Natural killer cell (primary cell): ENCODE measurements at places on chromosomes 4 and X.

DNA sequence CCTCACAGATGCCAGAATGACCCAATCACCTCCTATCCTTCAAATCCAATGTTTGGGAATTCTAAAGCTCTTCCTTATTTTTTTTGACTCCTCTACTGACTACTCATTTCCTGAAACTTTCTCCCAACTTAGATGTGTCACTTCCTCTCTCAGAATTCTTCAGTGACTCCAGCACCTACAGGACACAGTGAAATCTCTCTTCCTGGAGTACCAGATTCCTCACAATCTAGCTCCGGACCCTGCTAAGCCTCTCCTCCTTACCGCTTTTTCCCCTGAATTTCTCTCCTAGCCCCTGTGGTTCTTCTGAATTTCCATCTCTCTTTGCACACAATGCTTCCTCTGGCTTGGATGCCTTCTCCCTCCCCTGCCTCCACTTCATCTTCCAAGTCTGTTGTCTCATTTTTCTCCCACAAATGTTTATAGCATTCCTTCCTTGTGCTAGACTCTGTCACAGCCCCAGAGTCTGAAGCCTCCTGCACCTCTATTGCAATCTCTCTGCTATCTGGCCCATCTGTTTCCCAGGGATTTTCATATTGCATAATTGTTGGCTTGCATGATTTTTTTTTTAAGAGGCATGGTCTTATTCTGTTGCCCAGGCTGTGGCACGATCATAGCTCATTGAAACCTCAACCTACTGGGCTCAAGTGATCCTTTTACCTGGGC is 80.1 kb downstream of the ANAPC4 start:
- DNase-seq = no peak

GRCh38 chr4:25437926-25438325 is 60.9 kb downstream of the ANAPC4 start:
- DNase-seq = no peak

DNA sequence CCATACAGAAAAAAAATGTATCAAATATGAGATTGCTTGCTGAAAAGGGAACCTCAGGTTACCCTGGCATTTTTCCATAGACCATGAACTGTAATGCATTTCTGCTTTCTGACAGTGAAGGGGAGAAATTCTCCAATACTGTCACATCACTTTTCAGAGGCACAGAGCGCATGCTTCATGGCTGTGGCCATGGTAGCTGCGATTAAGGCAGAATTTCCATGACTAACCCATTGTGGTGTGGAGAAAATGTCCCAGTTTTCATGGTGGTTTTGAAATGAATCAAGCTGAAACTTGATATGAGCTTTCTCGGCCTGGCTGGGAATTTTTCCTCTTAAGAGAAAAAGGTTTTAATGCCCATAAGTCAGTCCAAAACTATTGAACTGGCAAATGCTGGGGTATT is 39.5 kb upstream of the MAP3K15 start:
- DNase-seq = no peak

- DNase-seq = no peak
These were observed 53.4 kb downstream of the PALLD start for GRCh38 chr4:168550064-168550766.

DNA sequence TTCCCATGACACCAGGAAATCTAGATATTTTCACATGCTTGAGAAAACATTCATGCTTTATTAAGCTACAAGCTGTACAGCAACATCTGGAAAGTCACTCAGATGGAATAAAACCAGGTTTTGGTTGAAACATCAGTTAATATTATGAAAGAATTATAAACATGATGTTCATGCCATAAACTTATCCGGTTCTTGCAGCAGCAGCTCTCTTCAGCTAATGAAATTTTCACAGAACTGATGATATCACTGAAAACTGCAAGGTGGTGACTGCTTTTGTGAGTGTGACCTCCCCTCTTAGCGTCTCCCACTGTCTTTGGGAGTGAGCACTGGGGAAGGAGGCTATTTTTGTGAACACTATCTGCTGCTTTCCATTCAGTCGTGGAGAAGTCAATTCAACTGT is 56.9 kb downstream of the ARHGAP10 start:
- no peak for DNase-seq

DNA sequence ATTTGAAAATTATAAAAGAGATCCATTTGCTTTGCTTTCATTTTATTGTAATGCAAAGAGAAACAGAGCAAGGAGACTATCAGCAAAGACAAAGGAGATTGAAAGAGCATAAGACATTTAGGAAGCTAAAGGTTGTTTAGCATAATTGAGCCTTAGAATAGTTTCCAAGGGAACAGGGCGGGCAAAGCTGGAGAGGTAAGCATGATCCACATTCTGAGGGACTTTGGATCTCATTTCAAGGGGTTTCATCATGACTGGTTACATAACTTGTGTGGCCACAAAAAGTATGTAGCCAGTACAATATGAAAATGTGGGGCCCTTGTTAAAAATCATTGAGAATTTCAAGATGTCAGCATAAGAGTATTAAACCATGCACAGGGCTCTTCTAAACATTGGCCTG is 406.5 kb downstream of the RPA4 start:
- DNase-seq = no peak

DNA sequence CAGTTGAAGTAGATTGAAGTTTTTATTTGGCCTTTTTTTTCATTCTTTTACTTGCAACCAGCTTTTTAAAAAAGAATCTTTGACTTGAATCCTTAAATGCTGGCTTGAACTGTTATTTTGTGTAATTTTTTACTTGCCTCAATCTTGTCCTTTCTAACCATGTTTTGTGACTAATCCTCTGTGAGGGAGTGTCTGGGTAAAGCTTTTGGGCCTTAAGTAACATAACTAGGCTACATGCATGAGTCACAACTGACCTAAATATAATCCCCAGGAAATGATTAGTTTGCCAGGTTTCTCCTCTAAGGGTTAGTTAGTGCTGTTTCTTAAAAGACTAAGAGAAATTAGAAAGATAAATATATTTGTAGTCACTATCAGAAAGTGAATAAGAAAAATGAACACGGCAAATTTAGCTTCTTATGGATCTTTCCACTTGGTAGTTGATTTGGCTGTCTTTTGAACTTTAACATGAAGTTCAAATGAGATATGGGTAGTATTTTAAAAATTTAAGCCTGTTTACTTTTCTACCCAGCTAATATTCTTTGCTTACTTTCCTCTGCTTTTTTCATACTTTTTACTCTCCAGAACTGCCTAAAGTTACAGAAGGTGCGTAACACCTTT is 13.0 kb downstream of the EXOC1 start:
- DNase-seq = peak; percentile 45

DNA sequence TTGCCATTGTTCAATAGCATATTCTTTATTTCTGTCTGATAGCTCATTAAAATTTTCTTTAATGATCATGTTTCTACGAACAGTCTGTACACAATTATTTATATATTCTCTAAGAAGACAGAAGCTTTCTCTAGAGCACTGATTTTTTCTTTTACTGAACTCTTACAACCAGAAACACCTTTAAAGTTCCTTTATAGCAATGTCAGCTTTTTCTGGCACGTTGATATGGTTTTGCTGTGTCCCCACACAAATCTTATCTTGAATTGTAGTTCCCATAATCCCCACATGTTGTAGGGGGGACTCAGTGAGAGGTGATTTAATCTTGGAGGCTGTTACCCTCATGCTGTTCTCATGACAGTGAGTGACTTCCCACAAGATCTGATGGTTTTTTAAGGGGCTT is 299.4 kb downstream of the PPARGC1A start:
- no peak for DNase-seq

DNA sequence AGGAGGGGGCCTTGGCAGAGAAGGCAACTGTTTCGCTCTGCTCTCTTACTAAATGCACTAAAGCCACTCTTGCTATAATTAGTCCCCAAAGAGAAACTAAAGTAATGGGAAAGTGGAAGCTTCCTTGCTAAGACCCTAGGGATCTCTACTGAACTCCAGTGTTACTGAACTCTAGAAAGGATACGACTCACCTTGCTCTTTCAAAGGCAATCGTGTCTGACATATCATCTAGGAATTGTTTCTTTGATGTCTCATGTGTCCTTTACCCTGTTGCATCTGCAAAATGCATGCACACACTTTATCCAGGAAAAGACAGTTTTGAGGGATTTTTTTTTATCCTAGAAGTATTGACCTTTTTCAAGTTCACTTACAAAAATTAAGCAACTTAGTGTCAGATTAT is 148.1 kb upstream of the FAM9B start:
- no peak for DNase-seq

GRCh38 chrX:150506486-150506885 is 61.9 kb upstream of the MTM1 start:
- no peak for DNase-seq

GRCh38 chr4:143383005-143383574 is 46.4 kb downstream of the GAB1 start:
- DNase-seq = no peak

- no peak for DNase-seq
These were observed 79.5 kb downstream of the CLNK start for GRCh38 chr4:10605031-10605430.

GRCh38 chr4:8330821-8331574 is 61.4 kb downstream of the HTRA3 start:
- DNase-seq = no peak

- DNase-seq = no peak
These were observed 72.6 kb upstream of the ADAMTS3 start for GRCh38 chr4:72641611-72642010.

DNA sequence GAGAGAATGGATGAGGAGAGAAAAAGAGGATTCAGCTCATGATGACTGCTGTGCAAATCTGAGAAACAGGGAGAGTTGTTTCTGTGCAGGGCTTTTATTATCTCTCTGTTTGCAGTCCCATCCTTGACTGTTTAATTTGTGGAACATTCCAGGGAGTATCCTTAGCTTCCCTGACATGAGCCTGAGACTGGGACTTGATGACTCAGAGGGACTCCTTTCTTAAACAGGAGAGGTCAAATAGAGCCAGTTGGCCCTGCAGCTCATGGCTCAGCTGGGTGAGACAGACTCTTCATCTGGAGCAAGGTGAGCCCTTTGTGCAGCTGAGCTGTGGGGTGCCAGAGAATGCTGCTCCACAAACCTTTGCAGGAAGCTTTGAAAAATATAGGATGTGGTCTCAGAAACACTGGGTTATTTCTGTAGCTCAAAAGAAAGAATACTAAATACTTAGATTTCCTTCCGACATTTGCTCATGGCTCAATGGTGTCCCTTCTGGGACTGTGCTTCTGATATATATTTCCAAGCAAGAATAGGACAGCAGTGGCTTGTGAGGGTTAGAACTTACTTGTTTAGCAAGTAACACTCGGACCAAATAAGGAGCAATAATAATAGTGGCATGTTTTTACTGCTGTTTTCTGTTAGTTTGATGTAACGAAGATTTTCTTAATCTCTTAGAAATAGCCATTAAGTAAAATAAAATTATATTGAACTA is 14.5 kb downstream of the ARHGAP24 start:
- no peak for DNase-seq

DNA sequence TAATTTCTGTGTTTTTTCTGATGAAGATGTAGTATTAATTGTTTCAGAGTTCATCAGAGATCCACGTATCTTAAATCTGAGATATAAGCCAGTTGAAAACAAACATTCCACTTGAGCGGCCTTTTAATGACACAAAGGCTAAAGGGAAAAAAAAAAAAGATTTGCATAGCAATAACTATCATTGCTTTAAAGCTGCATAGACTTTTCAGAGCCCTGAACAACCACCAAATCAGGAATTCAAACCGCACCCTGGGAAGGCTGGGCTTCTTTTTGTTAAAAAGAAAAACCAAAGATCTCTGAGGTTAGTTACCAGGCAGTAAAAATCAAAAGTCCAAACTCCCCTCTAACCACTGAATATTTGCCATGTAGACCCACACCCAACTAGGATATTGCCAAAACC is 206.0 kb downstream of the HHIP start:
- DNase-seq = no peak

- no peak for DNase-seq
These were observed 34.8 kb upstream of the CXCL6 start for GRCh38 chr4:73801692-73802091.

GRCh38 chrX:4671344-4671743 is 957.9 kb upstream of the PRKX start:
- DNase-seq = no peak

GRCh38 chrX:80808881-80809411 is 731 bp downstream of the BRWD3 start:
- DNase-seq = peak; percentile 64

GRCh38 chr4:185370268-185370949 is 25.3 kb downstream of the LRP2BP start:
- DNase-seq = no peak

- peak; percentile 36 for DNase-seq
These were observed 30.5 kb downstream of the PLAC8 start for GRCh38 chr4:83083925-83084475.

DNA sequence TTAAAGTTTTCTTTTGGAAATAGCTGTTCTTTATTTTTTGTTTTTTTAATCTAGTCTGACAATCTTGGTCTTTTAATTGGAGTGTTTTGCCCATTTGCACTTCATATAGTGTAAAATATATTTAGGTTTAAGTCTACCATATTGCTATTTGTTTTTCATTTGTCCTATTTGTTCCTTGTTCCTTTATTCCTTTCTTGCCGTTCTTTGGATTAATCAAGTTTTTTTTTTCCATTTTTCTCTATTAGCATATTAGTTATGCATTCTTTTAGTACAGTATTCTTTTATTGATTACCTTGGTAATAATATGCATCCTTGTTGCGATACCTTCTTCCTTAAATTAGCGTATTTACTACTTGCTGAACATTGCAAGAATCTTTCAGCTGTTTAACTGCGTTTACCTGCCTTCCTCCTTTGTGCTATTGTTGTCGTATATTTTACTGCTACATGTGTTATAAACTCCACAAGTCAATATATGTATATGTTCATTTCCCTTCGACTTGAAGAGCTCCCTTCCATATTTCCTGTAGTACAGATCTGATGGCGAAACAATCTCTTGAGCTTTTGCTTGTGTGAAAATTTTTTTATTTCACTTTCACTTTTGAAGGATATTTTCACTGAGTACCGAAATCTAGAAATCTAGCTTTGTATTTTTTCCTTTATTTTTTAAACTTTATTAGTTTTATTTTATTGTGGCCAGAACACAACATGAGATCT is 23.9 kb upstream of the RNF212 start:
- no peak for DNase-seq

DNA sequence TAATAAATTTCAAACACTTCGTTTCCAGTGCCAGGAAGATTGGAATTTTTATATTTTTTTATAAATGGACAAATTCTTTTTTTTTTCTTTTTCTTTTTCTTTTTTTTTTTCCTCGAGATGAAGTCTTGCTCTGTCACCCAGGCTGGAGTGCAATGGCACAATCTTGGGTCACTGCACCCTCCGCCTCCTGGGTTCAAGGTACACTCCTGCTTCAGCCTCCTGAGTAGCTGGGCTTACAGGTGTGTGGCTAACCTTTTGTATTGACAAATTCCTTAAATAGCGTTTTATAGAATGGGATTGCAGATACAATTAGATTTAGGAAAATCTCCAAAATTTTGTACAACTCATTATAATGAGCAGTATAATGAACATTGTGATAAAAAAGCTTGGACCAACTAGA is 328.9 kb downstream of the ARHGAP24 start:
- DNase-seq = no peak

GRCh38 chr4:83931659-83932438 is 395.9 kb downstream of the GPAT3 start:
- no peak for DNase-seq

- DNase-seq = no peak
These were observed 293.2 kb upstream of the PRPS2 start for GRCh38 chrX:12497832-12498591.
